Stimulated activated CD8-positive, alpha-beta memory T cell treated with anti-CD3 and anti-CD28 coated beads, Interleukin-4, amount 100 ng/mL, for 48 hours (primary cell): ENCODE measurements at places on chromosomes 11 and 22.

- no peak for DNase-seq
Observed at GRCh38 chr11:111395749-111396148, 16.7 kb upstream of the POU2AF1 start.

- DNase-seq = no peak
Observed at GRCh38 chr11:3942160-3942955, 86.9 kb downstream of the STIM1 start.

GRCh38 chr11:17658211-17658610, 61.2 kb upstream of the MYOD1 start:
- no peak for DNase-seq

GRCh38 chr22:29117799-29118477, 45.1 kb downstream of the KREMEN1 start:
- no peak for DNase-seq

DNA sequence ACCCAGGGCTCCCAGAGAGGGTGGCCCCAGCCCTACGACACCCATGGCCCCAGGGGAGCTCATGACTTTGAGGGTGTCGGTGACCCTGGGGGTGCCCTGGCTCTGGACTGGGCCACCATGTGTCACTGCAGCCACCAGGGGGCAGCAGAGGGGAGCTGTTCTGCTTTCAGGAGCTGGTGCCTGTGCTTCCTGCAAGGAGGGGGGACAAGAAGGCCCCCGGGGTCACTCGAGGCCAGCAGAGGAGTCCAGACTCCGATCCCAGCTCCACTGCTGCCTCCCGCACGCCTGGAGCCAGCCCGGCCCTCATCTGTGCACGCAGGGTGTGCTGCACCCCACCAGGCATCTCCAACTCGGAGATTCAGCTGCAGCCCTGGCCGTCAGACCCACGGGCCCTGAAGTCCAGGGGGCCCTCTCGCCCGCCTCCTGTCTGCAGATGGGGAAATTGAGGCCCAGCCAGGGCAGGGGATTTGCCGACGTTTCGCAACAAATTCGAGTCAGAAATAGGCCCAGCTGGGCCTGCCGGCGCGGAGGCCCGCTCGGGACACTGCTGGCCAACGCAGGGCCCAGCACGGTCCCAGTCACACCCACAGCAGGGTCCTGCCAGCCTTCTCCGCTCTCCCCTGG, 29.5 kb upstream of the WNT7B start:
- DNase-seq = peak; percentile 96

GRCh38 chr11:78304201-78304600, 113.4 kb downstream of the GAB2 start:
- DNase-seq = no peak

DNA sequence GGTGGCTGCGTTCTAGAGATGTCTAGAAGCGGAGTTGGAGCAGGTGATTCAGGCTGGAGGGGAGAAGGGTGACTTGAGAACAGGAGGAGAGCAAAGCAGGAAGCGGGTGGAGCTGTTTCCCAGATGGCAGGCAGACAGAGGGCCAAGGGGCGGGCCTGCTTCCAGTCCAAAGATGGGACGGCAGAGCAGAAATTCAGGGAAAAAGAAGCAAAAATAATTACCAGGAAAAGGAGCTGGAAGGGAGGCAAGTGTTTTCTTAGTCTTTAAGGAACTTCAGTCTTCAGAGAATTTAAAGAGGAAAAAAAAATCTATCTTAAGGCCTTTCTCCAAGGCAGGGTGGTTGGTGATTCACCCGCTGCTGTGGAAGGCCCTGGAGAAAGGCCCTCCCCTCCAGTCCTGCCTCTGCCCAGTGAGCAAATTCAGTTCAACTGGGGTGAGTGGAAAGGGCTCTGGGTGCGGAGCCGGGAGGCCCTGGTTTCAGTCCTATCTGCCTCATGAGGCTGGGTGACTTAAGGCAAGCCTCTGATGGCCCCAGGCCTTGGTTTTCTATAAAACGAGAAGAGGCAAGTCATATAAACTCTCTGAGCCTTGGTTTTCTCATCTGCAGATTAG, 4.5 kb upstream of the CREB3L1 start:
- DNase-seq = no peak

- DNase-seq = no peak
Observed at GRCh38 chr11:46294365-46295309, 17.2 kb downstream of the CREB3L1 start.

GRCh38 chr11:32829680-32830412, at the start of gene PRRG4:
TSS of gene PRRG4 (plus strand) at chr11:32829927. CDS start at chr11:32830530, 603 bp downstream.
- DNase-seq = peak; percentile 70

DNA sequence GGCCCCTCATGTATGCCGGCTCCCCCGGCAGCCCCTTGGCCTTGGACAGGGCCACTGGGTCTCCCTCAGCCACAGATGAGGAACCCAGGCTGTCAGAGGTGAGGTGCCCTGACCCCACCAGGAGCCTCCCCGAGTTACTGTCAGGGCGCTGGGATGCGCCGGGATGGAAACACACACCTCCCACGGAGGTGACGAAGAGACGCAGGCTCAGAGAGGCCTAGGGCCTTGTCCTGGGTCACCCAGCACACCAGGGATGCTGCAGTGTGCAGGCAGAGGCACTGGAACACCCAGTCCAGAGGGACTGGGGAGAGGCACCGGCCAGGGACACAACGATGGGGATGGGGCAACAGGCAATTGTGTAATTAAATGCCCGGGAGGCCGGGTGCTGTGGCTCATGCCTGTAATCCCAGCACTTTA, 81.2 kb upstream of the PRR5 start:
- no peak for DNase-seq

- DNase-seq = no peak
Observed at GRCh38 chr11:77879218-77879617, 58.3 kb downstream of the AAMDC start.

GRCh38 chr11:111463276-111463675, 48.9 kb downstream of the BTG4 start:
- DNase-seq = no peak

- peak; percentile 82 for DNase-seq
Observed at GRCh38 chr11:61947486-61948210, 2.5 kb upstream of the BEST1 start.

- DNase-seq = no peak
Observed at GRCh38 chr11:86696004-86696403, 23.6 kb upstream of the ME3 start.

GRCh38 chr11:6962673-6963072, 36.4 kb downstream of the ZNF215 start:
- DNase-seq = no peak

DNA sequence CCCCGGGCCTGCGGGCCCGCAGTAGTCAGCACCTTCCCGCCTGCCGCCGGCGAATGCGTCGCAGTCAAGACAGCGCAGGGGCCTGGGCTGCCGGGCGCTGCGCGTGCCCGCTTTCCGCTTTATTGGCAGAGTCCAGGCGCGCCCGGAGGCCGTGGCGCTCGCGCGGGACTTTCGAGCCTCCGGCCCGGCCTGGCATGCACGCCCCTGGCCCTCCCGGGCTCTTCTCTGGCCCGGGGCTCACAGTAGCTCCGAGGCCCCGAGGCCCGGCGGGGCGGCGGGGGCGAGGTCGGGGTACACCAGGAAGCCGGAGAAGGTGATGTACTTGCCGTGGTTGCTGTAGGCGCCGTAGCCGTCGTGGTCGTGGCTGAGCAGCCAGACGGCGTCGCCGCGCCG, 3.1 kb downstream of the FAM180B start:
- DNase-seq = no peak

- DNase-seq = no peak
Observed at GRCh38 chr22:26811647-26811992, 154.2 kb downstream of the MIAT start.

GRCh38 chr11:124176925-124177715, 6.0 kb upstream of the OR10D3 start:
- DNase-seq = no peak

DNA sequence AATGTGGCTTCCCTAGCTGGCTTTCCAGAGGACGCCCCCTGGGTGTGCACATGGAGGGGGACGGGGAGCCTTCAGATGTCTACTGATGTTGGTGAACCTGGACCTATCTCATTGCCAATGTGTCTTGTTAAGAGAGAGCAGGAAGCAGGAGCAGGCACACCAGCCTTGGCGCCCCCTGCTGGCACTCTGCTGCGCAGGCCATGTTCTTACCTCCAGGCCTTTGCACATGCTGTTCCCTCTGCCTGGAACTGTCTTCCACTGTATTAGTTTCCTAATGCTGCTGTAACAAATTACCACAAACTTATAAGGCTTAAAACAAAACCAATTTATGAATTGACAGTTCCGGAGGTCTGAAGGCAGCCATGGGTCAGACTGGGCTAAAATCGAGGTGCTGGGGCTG, 23.6 kb upstream of the MN1 start:
- peak; percentile 60 for DNase-seq

DNA sequence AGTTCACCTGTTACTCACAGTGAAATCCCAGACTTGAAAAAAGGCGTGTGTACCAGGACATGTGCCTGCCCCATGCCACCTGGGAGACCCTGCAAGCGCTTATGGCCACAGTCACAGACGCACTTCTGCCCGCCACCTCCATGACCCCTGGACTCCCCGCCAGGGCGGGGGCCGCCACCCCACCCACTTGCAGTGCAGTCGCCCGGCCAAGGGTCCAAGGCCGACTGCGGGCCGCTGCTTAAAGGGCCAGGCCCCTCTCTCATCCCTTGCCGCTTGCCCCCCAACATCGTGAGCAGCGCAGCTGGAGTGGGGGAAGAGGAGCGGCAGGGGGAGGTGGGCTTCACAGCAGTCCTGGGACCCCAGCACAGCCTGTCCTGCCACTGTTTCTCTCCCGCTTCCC, 10.8 kb downstream of the DUSP8 start:
- DNase-seq = no peak

- DNase-seq = no peak
Observed at GRCh38 chr11:106594751-106595351, 423.4 kb downstream of the GUCY1A2 start.

- no peak for DNase-seq
Observed at GRCh38 chr11:98423933-98424332, 596.8 kb upstream of the CNTN5 start.
